ENCODE measurements at places on chromosomes 5 and 9. TPM values are rescaled to one million over a fixed set of nuclear protein-coding genes. Genes with fewer than 3 reads are reported as not detected.

Gene ZNF484
- total RNA-seq = 6.7 TPM

Gene ADAMTS13
- total RNA-seq = 1.4 TPM

Gene KYAT1
- total RNA-seq = 8.0 TPM

Gene GABBR2
- total RNA-seq = 9.2 TPM

Gene MSANTD3
- total RNA-seq = 88.5 TPM

Gene UTP15
- total RNA-seq = 25.2 TPM

Gene EFNA5
- total RNA-seq = 22.6 TPM

Gene FGD3
- not detected for total RNA-seq

Gene PTPRD
- 23.2 TPM for total RNA-seq

Gene ZCCHC7
- 17.3 TPM for total RNA-seq

Gene CAVIN4
- total RNA-seq = 2.5 TPM

Gene PPP3R2
- total RNA-seq = not detected

Gene PFN3
- not detected for total RNA-seq

Gene KLF4
- 1.5 TPM for total RNA-seq

Gene EQTN
- not detected for total RNA-seq

Gene CA9
- not detected for total RNA-seq
